ENCODE measurements at places on chromosomes 5 and 9.

DNA sequence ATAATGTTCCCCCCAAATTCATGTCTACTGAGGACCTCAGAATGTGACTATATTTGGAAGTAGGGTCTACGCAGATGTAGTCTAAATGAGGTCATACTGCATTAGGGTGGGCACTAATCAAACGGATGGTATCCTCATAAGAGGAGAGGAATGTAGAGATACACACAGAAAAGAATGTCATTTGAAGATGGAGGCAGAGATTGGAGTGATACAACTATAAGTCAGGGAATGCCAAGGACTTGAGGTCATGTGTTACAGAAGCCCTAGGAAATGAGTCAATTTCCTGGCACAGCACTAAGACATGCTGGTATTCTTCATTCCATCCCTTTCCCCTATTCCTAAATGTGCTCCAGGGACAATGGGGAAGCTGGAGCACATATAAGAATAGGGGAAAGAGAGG, 758 bp upstream of the PDCD1LG2 start:
- DNase-seq = no peak

- no peak for DNase-seq
Observed at GRCh38 chr9:110847671-110848070, 179.1 kb downstream of the MUSK start.

GRCh38 chr5:53678981-53679660, 118.7 kb downstream of the NDUFS4 start:
- no peak for DNase-seq

DNA sequence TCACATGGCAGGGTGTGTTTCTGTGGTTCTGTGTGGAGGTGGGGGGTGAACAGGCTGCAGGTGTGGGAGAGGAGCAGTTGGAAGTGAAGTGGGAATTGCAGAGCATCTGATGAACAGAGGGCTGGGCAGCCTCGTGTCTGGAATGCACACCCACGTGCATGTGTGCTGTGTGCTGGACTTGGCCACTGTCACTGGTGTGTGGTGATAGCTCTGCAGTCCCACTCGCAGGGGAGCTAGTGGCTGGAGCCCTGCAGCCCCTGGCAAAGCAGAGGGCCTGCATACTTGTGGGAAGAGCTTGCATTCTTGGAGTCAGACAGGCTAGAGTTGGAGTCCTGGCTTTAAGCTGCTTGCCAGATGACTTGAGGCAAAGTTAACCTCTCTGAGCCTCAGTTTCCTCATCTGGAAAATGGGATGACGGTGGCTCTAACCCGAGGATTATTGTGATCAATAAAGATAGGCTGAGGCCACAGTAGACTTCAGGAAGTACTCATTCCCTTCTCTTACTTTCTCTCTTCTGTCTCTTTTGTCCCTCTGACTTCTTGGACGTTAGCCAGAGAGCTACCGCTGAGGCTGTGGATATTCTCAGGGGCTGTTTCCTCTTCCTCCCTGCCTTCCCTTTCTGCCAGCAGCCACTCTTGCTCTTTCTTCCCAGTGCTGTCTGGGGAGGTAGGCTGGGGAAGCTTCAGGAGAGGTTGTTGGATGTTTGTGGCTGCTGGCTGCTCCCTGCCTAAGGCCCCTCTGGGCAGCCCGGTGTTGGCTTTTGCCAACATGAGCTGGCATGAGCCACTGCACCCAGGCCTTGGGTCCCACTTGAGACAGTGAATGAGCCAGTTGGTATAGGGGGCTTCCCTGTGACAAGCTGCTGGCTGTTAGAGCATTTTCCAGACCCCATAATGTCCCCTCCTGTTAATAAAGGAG, 18.3 kb downstream of the PSAT1 start:
- no peak for DNase-seq

GRCh38 chr9:136512651-136513071, 29.8 kb upstream of the SEC16A start:
- peak; percentile 16 for DNase-seq

GRCh38 chr9:86902991-86903733, 44.1 kb downstream of the GAS1 start:
- no peak for DNase-seq

DNA sequence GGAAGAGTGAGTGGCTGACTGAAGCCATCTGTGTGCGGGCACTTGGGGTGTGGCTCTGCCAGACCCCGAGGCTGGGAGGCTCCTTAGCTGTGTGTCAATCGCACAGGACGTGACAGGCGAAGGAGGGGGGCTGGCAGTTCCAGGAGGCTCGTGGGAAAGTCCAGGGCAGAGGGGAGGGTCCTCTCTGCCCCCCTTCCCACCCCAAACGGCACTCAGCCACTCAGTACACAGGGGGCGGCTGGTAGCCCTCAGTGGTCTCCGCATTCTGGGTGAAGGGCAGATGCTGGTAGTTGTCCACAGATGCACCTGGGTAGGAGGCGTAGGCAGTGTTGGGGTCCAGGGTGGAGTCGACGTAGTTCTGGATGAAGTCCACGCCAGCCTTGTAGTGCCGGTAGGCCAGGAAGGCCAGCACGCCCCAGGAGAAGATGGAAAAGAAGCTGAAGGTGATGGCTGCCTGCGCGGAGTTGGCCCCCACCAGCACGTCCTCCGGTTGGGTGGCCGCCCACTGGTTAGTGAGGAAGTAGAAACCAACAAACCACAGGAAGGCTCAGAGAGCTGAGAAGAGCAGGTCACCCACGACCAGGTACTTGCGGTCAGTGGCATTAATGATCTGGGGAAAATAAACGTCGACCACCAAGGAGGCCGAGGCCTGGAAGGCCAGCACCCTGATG, 85.4 kb upstream of the CEP78 start:
- no peak for DNase-seq

DNA sequence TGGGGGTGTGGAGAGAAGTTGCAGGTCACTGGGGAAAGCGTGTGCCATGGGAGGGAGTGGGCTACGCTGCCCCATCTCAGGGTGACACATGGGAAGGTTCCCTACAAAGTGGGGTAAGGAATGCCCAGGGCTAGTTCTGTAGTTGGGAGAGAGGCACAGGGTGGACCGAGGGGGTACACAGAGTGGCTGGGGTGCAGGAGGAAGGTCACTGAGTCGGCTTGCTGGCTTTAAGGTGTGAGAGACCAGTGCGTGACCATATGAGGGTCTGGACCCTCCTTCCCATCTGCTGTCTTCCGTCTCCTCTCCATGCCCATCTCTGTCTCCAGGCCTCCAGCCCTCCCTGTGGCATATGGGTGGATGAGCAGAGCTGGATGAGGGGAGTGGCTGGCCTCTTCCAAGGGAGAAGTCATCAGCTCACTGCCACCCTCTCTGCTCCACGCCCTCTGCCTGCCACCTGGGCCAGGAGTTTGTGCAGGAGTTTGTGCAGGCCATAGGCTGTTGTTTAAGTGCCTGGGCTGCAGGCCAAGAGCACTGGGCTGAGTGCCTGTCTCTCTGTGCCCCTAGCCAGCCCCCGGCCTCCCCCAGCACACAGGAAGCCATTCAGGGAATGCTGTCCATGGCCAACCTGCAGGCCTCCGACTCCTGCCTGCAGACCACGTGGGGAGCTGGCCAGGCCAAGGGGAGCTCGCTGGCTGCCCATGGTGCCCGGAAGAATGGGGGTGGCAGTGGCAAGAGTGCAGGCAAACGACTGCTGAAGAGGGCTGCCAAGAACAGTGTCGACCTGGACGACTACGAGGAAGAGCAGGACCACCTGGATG, 96.8 kb downstream of the PHF2 start:
- DNase-seq = no peak

DNA sequence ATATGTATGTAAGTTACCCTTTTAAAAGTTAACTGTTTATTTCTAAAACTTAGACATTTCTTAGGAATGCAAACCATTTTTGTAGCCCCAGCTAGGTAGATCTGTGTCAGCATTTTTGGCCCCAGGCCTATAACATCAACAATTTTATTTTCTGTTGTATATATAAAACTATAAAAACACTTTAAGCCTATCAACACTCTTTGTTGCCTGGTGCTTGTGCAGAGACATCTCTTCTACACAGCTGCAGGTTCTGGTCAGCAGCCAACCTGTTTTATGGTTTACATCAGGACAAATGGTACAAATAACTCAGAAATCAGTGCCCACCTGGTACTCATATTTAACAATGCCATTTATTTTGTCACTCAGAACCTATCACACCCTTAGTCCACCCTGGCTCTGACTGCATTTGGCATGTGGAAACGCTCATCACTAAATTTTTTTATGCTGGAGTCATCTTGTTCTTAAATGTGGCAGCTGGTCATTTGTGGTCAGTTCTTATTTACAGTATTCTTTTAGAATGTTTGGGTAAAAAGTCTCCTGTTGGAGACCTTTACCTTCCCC, 173.4 kb downstream of the DNAH5 start:
- no peak for DNase-seq

GRCh38 chr5:12237837-12238575, 333.8 kb upstream of the CTNND2 start:
- no peak for DNase-seq

DNA sequence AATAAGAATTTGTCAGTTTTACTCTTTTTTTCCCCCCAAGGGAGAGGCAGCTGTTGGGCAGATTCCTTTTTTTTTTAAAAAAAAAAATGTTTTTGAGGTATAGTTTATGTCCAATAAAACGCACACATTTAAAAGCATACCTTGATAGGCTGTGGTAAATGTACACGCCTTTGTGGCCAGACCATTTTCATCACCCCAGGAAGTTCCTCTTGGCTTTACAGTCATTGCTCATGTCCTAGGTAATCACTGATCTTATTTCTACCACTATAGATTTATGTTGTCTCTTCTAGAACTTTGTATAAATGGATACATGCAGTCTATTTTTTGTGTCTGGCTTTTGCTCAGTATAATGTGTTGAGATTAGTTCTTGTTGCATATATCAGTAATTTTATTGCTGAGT, 9.8 kb downstream of the SUB1 start:
- no peak for DNase-seq

DNA sequence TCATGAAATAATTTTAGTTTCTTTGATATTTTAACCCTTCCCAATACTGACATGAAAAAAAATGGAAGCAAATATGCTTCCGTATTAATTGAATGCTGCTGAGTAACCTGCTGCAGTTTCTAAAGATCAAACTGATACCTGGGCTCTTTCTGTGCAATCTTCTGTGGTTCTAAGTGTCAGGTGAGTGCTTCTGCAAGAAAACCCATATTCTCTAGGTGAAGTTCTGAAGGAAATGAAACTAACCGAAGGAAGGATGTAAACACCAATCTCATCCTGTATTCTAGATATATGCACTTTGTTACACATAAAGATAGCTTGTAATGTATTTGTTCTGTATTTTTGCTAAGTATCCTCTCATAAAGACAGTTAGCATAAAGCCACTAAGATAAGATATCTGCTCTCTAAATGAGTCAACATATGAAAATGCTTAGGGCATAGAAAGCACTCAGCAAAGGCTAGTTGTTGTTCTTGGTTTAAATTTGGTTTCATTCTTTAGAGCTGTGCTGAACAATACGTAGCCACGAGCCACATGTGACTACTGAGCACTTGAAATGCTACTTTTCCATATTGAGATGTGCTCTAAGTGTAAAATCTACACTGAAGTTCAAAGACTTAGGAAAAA, 52.0 kb downstream of the ITGA2 start:
- no peak for DNase-seq

- DNase-seq = no peak
Observed at GRCh38 chr5:170131235-170131634, 25.5 kb downstream of the FOXI1 start.

DNA sequence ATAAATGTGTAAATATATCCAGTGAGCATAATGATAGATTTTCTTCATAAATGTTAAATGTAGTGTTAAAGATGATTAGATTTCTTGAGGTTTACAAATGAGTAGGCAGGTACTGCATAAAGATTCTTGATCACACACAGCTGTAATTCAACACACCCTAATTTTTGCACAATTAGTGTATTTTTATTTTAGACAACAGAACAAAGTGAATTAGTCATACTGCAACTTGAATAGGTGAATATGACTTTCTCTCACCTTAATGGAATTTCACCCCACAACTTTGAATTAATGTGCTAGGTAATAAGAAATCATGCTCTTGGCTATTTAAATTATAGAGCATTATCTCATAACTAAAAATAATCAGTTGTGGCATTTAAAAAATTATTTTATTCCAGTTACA, 795.7 kb upstream of the ACO1 start:
- no peak for DNase-seq

GRCh38 chr5:179606071-179606909, 17.2 kb downstream of the HNRNPH1 start:
- no peak for DNase-seq

- no peak for DNase-seq
Observed at GRCh38 chr9:71812385-71812784, 44.1 kb upstream of the CEMIP2 start.

DNA sequence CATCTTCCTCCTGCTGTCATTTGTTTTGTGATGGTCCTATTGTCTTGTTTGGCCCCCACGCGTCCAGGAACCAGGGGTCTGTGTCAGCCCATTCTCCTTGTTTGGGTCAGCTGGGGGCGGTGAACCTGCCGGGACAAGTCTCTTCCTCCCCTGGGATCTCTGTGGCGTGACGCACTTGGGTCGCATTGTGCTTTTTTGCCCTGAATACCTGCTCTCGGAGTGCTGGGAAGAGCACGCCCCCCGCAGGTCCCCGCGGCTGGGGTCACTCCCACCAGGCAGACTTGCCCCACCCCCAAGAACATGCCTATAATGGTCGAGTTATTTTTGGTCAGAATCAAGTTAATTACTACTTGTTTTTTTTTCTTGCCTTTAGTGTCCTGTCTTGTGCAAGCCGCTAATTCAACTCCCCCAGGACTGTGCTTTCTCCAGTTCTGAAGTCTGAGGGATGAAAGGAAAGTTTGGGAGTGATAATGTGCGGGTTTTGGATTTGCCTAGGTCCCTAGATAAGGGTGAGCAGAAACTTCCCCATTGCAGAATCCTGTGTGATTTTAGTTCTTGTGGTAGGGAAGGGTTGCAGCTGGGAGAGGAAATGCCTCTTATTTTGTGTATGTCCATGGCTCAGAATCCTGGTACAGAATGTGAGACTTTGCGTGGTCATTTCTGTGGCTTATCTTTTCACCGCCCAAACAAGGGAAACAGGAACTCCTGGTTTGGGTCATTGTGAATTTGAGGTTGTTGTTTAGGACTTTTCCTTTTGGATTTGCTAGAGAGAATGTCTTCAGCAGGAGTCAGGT, 789 bp downstream of the ACER2 start:
- no peak for DNase-seq

- DNase-seq = no peak
Observed at GRCh38 chr9:127866535-127866934, 10.9 kb downstream of the AK1 start.

DNA sequence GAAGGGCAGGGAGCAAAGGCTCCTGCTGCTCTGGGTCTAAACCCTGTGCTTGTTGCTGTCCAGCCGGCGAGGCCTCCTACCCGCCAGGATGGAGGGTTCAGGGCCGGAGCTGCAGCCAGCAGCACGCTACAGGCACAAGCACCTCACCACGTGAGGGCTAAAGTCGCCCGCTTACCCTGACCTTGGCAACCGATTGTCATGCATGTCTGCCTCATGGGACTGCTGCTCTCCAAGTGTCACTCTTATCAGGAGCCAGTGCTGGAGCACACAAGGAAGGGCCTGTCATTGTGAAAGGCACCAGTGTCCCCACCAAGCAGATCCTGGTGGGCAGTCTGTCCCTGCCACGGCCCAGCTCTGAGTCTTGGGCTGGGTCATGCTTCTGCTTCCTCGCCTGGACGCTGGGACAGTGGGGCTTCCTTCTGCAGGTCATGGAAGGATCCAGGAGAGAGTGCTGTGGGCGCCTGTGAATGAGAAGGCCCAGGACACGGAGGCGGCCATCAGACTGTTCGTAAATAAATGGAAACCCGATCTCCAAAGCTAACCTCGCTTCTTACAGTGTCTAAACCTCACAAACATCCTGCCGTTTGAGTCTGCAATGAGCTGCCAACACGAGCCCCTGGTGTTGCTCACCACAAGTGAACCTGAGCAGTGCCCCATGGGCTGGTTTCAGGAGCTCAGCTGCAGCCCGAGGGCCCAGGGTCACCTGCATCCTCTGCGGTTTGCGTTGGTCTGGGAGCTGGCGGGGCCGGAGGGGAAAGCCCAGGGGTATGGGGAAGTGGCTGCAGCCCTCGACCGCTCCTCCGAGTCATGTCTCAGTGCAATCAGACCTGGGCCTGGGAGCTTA, 58.2 kb upstream of the RXRA start:
- DNase-seq = no peak
